Stimulated activated CD8-positive, alpha-beta memory T cell treated with anti-CD3 and anti-CD28 coated beads, Interleukin-15, amount 100 ng/mL, for 1 hour (primary cell): ENCODE measurements at places on chromosomes 3 and 15.

GRCh38 chr15:88234711-88235110, 21.8 kb downstream of the NTRK3 start:
- no peak for DNase-seq

DNA sequence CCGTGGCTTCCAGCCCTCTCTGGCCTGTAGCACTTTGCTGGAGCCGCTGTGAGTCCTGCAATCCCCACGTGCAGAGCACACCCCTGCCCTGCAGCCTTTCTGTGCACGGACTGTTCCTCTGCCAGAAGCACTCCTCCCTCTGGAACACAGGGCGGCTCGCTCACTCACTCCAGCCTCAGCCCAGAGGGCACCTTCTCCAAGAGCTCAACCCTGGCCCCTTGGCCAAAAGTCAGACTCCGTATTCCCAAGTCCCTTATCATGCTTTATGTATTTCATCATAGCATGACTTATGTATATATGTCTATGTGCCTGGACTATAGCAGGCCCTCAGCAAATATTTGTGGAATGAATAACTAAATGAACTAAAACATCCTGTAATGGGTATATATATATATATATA, 63.2 kb downstream of the ASB7 start:
- no peak for DNase-seq

DNA sequence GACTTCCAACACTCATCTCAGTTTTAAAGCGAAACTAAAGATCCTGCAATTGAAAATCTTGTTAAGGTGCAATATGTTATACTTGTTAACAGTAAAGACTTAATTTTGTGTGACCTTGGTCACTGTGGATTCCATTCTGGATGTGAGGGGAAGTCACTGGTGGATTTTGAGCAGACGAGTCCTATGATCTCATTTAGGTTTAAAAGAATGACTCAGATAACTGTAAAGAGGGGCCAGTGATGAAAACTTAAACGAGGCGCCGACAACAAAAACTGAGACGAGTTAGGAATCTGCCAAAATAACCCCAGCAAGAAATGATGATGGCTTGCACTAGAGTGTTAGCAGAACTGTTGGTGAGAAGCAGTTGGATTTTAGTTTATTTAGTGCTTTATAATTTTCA, 56.5 kb downstream of the LRRC28 start:
- no peak for DNase-seq

GRCh38 chr15:40344217-40344616, 3.5 kb upstream of the CCDC9B start:
- no peak for DNase-seq

DNA sequence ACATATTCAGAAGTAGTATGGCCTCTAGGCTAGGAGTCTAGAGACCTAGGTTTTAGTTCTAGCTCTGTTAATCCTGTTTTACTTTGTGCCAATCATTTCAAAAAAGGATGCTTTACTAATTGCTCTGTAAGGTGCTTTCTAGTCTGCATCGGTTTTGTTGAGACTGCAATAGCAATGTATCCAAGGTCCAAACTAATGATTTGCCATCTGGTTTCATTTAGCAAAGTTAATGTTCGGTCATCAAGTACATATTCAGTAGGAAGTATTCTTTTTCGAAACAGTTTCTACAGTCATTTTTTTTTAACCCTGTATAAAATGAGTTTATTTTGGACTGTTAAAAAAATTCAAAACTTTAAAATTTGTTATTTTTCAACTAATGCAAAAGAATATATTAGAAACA, 2.0 kb upstream of the GALK2 start:
- DNase-seq: no peak

- no peak for DNase-seq
These were observed 119.2 kb upstream of the ZBED2 start for GRCh38 chr3:111714305-111714704.
